ENCODE measurements at places on chromosomes 3 and 15.

- DNase-seq = no peak
These were observed 755.1 kb upstream of the EPHA6 start for GRCh38 chr3:96059301-96059700.

GRCh38 chr3:47892286-47893040, 89.5 kb downstream of the DHX30 start:
- no peak for DNase-seq

DNA sequence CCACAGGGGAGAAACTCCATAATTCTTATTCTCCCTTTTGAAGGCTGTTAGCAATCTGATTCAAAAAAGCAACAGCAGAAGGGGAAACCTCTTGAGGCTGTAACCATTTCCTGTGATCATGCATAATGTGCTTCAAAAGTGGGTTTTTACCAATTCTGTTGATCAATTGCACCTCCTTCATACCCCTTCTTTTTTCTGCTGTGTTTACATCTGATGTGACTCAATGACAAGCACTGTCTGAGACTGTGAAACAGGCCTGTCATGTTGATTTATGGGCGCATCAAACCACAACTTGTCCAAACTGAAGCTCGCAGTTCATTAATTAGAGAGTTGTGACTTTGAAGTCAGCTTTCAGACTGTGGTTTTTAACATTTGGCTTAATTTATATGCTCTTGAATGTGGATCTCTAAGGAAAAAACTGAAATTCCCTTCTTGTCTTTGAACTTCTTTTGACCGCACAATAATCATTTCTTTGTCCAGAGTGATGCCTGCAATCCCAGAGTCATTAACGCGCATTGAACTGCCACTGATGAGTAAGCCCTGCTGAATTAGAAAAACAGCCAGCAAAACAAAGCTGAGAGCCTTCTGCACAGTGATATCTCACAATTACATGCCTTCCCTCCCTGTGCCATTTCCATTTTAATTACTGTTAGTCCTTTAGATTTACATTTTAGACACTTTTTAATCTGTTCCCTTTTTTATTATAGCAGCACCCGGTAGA, 532.8 kb downstream of the FOXP1 start:
- peak; percentile 25 for DNase-seq

DNA sequence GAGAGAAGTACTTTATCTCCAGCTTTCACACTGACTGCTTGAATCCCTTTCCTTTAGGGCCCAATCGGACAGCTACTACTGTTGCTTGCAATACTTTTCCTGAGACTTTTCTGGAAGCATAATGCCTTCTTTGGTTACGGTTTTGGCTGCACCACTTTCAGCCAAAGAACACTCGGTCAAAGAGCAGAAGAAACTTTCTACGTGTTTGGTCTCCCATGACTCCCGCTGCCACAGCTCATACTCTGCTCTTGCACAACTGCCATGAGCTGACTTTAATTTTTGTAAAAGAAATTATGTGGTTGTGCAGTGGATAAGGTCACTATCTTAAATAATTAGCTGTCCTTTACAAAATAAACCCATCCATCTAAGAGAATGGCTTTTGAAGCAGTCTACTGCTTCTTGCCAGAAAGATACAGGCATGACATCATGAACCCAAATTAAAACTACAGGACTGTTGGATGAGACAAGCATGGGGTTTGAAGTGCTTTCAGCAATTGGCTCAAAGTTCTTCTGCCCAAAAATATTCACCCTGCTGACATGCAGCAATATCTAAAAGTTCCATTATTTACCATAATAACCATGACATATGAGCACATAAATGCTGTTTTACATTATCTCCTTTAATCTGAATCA, 42.0 kb downstream of the PROS1 start:
- DNase-seq = no peak

DNA sequence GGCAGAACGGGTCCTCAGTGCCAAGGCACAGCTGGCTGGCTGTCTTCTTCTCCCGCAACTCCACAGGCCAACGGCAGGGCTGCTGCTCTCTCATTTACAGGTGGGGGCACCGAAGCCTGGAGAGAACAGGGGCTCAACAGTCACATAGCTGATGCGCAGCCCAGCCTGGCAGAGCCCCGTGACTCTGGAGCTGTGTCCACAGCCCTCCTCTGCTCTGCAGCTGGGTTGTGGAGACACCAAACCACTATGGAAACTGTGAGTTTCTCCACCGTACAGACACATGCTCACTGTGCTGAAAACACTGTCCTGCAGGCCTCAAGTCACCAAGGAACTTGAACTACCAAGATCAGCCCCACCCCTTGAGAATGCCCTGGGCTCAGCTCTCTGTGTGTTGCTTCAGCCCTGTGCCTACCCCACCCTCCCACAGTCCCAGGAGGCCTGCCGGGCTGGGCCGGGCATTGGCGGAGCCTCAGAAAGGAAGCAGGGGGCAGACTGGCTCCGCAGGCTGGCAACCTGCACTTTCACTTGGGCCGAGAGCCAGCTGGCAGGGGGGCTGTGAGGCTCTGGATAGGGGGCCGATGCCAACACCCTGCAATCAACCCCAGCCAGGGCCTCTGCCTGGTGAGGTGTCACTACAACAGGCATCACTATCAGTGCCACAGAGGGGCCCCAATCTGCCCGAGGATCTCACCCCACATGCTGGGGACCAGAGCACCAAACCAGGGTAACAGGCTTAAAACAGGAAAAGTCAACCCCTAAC, 113.7 kb upstream of the RPL32 start:
- DNase-seq = peak; percentile 84

- DNase-seq = no peak
These were observed 177.6 kb downstream of the GHSR start for GRCh38 chr3:172270557-172271166.

GRCh38 chr15:77939851-77940250, 137.7 kb downstream of the TBC1D2B start:
- no peak for DNase-seq
